ENCODE measurements at places on chromosomes 12 and 14.

GRCh38 chr14:48023881-48024280, 348.5 kb upstream of the MDGA2 start:
- DNase-seq = no peak

DNA sequence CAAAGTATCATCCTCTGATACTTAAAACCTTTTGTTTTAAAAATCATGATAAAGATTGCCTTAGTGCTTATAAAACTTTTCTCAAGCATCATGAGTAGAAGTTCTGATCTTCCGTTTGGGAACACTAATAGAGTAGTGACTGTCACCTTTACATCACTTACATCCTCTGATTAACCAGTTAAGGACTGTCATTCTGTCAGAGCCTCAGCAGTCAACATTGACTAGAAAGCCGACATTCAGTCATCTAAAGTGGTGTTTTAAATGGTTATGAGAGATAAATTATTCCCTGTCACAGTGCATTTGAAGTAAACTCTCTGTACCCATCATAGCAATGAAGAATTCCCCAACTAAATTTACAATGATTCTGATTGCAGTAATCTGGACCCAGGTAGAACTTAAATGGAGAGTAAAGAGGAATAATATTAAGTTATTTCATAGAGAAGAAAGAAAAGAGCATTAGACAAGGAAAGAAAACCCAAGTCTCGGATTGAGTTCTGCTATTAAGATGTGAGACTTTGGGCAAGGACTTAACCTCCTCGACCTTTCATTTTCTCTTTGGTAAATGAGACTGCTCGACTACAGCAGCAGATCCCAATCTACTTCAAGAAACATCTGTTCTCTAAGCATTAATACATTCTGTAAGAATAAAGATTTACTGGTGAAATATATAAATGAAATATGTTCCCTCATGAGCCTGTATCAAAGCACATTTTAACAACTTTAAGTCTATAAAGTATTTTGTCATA, 563.9 kb upstream of the LMO3 start:
- DNase-seq = no peak

GRCh38 chr12:89878950-89879349, 170.3 kb upstream of the ATP2B1 start:
- DNase-seq = no peak

- no peak for DNase-seq
Measured at GRCh38 chr14:56482310-56482911, 97.2 kb upstream of the TMEM260 start.

GRCh38 chr12:115979351-115979750, 298.1 kb downstream of the MED13L start:
- DNase-seq = no peak

DNA sequence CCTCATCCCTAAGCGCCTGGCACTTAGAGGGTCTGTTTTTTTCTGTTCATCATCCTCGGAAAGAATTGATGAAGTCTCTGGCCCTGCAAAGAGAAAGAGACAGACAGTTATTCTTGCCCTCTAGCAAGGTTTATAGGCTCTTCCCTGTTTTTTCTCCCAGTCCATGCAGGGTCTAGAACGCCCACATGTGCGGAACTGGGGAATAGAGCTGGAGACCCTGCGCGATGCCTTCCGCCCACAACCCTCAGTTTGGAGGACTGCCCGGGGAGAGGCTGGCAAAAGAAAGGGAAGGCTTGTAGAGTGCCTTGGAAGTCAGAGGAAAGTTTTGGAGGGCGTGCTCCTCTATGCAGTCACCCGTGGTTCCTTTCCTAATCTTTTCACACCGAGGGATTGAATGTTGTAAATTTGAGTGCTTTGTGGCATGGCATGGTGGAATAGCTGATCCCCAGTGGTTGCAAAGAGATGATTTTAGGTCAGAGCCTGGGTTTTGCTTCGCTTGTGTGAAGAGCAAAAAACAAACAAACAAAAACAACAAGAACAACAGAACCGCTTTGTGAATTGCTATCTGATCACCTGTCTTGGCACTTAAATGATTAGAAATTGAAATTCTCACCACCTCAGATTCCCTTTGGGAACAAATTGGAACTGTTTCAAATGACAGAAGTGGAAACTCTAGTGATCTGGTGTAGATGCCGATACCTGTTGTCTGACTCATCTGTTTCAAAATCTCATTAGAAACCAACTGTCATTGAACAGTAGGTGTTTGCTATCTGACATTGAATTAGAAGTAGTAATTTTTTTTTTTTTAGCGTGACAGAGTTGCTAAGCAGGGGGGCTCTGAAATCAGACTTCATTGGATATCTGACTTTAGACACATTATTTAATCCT, 947 bp downstream of the GAS2L3 start:
- DNase-seq = peak; percentile 68

DNA sequence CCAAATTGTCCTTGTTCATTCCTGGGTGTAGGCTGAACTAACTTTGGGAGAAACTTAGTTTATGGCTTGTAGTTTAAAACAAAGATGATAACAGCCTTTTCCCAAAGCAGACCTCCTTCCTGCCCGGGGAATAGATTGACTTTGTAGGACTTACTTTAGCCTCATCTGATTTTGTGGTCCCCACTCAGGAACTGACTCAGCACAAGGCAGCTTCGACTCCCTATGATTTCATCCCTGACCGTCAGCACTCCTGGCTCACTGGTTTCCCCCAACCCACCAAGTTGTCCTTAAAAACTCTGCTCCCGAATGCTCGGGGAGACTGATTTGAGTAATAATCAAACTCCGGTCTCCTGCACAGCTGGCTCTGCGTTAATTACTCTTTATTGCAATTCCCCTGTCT, 40.1 kb upstream of the DDHD1 start:
- no peak for DNase-seq

DNA sequence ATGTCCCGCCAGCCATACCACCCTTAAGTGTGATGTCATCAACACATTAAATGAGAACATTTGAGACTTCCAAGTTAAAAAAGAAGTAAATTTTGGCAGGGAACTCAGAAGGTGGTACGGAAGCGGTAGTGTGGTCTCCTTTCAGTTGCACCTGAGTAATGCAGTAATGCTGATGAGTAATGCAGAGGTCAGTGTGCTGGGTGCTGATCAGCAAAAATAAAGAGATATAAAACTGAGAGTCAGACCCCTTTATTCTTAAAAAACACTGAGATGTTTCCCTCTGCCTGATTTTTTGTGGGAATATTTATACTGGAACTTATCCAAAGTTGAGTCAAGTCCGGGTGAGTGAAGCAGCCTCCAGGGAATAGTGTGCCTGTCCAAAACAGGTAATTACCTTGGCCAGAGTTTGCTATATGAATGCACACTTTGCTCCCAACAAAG, 370.6 kb upstream of the PRICKLE1 start:
- DNase-seq = no peak

- DNase-seq = no peak
Measured at GRCh38 chr12:58069268-58069963, 128.0 kb downstream of the ATP23 start.

DNA sequence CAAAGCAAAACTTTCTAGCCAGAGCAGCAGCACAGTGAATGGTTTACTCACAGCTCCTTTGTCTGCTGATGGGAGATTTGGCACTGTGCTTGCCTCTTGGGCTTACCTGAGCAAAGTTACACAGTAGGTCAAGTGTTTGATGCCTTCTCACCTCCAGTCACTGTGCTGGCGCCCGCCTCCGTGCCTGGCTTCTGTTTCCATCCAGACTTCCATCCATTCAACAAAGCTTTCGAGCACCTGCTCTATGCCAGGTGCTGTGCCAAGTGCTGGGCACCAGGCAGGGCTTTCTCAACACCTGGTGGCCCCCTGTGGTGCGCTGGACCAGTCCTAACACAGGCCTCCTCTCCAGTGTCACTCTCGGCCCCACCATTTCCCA, 199.2 kb upstream of the EEA1 start:
- no peak for DNase-seq

DNA sequence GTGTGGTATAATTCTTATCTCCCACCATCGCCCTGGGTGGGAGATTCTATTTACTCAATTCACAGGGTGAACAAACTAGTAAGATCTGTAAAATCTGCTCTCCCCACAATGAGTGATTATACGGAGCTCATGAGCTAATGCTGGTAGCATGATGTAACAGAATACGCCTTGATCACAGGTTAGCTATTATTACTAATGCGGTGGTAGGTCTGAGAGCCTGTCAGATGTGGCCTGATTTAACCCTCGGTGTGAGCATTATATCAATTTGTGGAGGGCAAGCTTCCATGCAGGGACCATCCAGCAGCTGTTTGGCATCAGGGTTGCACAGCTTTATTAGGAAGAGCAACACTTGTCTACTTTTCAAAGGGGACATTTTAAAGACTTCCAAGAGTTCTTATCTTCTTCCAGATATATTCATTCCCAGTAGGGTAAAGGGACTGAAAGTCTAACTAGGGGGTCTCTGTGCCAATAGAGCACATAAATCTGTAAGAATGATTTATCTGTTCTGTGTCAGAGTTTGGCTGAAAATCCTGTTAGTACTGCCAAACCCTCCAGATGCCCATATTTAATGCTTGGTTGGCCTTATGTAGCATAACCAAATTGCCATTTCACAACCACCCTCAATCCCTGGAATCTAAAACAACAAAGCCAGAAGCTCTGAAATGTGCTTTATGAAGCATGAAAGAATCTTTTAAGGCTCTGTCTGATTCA, 18.7 kb downstream of the TSHR start:
- no peak for DNase-seq

DNA sequence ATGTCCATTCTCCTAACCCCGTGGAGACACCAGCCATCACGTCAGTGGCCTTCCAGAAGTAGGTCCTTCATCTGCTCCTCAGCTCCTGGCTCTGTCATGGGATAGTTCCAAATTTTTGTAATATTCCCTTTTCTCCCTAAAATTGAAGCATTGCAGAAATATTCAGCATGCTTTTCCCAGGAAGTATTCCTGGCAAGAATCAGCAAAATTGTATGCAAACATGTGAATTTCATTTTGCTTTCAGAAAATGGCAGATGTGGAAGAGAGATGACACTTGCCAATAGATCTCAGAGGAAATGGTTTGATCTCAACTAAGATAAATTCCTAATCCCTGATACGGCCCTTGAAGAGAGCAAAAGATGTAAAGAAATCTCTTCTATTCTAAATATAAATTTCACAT, 298.9 kb downstream of the ITPR2 start:
- DNase-seq = no peak

All from Right ventricle myocardium inferior (tissue), 1 donor.